ENCODE measurements at places on chromosomes 7 and 10.

GRCh38 chr10:34859170-34859569, 44.1 kb upstream of the PARD3 start:
- DNase-seq: no peak

DNA sequence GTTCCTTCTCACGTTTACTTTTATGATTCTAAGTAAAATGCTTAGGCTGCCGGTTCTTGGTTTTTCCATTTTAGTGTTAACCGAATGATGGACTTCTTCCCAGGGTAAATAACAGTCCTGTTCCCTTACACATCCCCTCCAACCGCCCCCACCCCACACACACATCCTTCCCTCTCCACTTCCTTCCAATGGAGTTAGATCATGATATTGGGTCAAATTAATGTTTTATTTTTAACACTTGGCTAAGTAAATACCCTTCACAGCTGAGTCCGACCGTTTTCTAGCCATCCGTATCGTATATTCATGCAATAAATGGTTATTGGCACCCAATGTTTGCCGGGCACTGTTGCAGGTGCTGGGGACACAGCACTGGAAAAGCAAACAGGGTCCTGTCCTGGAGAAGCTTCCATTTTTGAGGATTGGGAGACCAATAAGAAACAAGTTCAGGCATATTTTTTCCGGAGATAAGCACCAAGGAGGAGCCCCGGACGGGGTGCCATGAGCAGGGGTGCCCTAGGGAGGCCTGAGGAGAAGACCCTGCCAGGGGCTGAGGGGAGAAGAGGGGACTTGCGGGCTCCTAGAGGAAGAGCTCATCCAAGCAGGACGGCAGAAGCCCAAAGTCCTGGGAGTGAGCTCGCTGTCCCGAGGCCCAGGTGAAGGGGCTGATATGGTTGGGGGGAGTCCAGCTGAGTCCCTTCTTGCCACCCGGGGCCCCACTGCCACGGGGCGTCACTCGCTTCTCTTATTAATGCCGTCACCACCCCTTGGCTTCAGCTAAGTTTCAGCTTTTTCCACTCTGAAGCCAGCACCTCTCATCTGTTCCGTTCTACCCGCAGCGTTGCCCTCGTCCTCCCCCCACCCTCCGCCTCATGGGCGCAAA, 126.0 kb upstream of the RET start:
- no peak for DNase-seq

DNA sequence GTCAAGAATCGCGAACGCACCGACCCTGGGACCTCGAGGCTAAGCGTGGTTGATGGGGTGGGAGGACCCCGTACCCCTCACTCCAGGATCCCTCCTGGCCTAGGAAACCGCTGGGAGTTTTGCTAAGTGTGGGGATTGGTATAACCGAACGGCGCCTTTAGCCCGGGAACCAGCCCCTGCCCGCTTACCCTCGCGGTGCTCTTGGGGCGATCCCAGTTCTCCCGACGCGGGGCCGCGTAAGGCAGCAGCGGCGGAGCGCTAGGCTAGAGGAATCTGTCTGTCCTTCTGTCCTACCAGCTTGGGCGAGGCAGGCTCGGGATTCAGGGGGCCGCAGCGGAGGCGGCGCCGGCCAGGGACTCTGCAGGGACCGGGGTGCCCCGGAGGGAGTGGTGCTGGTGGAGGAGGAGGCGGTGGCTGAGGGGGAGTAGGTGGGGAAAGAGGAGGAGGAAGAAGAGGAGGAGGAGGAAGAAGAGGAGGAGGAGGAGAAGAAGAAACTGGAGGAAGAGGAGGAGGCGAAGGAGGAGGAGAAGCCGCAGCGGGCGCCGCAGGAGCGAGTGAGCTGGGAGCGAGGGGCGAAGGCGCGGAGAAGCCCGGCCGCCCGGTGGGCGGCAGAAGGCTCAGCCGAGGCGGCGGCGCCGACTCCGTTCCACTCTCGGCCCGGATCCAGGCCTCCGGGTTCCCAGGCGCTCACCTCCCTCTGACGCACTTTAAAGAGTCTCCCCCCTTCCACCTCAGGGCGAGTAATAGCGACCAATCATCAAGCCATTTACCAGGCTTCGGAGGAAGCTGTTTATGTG, 439 bp upstream of the EMX2 start:
- no peak for DNase-seq

DNA sequence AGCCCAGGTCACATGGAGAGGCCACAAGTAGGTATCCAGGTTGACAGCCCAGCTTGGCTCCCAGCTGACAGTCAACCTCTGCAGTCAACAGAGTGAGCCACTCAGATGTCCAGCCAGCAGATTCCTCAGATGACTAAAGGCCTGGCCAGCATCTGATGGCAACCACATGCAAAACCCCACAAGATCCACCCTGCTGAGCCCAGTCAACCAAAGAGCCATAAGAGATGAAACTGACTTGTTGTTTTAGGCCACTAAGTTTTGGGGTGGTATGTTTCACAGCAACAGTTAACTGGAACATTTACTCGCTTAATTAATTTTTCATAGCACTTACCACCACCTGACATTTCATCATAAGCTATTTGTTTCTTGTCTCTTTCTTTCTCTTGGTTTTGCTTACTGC, 107.3 kb upstream of the KDM7A start:
- DNase-seq: no peak

DNA sequence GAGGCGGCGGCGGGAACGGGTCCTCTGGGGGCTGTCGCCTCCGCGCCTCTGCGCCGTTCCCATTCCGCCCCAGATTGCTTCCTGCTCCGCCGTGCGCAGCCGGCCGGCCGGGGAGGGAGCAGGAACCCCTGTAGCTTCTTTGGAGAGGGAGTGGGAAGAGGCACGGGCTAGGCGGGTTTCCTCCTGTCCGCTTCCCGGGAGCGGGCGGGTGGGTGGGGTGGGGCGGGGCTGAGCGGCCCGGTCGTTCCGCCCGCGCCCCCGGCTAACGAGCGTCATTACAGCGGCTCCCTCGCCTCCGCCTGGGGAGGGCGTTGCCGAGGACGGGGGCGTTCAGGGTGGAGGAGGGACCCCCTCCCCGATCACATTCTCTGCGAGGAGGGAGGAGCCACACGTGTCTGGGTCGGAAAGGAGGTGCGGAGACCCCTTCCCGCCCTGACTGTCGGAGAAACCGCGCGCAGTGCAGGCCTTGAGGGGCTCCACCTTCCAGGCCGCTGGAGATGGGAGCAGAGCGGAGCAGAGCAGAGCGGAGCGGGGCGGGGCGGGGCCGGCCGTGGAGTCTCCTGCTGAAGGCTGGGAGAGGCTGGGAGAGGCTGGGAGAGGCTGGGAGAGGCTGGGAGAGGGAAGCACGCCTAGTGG, 39.7 kb downstream of the AGAP3 start:
- DNase-seq: no peak

DNA sequence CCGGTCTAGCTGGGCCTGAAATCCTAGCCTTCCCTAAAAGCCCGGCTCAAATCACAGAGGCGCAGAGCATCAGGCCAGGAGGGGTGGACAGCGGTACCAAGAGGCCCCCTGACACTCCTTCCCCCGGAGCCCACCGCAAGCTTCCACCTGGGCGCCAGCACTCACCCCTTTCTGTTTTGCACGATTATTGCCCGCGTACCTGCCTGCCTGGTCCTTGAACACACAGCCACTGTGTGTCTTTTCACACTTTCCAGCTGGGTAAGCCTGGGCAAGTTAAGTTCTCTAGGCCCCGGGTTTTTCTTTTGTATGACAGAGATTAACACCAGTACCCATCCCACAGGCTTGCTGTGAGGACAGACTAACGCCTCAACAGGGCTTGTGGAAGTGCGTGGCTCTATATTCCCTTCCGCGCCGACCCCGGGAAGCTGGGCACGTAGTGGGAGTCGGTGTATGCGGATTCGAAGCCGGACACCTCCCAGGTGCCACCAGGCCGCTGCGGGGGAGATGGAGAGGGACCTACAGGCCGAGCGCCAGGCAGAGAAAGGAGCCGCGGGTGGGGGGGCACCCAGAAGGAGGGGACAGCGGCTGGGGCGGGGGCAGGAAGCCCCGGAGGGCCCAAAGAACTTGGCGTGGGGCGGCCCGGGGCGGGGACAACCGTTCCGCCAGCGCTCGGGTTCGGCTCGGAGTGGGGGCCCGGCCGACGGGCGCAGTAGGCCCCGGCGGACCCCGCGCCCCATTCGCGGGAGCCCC, 792 bp downstream of the ZNF746 start:
- peak; percentile 31 for DNase-seq

DNA sequence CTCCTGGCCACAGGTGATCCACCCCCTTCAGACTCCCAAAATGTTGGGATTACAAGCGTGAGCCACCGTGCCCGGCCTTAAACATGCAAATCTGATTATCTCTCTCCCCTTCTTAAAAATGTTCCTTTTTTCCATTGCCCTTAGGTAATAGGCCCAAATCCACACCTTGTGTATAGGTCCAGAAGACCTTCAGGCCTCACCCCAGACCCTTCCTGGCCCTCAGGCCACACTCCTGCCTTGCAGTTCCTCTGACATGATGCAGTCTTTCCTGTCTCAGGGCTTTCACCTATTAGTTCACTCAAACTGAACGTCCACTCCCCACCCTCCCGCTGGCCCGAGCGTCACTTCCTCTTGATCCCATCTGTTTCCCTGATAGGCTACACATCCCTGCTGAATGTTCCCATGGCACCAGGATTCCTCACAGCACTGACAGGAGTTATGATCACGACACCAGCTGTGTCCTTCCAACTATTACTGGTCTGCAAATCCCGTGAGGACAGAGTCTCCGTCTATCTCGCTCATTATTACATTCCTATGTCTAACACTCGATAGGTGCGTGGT, 46.4 kb downstream of the DENND2A start:
- no peak for DNase-seq

DNA sequence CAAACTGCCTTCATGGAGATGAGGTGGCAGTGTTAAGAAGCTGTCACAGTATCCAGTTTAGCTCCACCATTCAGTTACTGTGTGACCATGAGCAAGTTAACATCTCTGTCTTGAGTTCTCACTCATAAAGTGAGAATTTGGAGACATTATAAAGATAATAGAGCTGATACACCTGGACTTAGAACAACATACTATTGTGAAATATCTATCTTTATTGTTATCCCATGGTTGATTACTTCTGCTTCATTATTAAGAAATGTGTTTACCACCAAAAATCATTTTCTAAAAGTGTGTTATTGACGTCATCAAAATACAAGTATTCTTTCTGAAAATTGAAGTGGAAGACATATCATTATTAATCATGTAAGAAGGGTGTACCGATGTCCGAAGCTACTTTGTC, 166.9 kb downstream of the SEMA3A start:
- no peak for DNase-seq

DNA sequence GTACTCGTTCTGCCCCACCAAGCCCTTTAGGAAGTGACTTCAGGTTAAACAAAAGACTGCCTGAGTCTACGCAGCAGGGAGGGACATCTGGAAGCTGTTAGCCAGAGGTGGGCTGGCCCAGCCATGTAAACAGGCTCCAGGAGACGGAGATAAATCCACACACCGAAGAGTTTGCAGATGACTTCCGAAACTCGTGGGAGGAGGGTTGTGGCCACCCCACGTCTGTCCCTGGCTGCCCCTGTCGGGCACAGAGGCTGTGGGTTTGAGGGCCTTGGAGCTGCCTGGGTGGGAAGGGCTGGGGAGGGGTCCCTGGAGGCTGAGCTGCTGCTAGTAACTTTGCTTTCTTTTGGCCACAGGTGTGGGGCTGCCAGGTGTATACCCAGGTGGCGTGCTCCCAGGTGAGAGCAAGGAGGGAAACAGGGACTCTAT, 15.6 kb downstream of the ELN start:
- DNase-seq: no peak

- no peak for DNase-seq
Observed at GRCh38 chr7:24244554-24244953, 39.4 kb upstream of the NPY start.

- no peak for DNase-seq
Observed at GRCh38 chr7:84422790-84423189, 228.2 kb upstream of the SEMA3A start.

DNA sequence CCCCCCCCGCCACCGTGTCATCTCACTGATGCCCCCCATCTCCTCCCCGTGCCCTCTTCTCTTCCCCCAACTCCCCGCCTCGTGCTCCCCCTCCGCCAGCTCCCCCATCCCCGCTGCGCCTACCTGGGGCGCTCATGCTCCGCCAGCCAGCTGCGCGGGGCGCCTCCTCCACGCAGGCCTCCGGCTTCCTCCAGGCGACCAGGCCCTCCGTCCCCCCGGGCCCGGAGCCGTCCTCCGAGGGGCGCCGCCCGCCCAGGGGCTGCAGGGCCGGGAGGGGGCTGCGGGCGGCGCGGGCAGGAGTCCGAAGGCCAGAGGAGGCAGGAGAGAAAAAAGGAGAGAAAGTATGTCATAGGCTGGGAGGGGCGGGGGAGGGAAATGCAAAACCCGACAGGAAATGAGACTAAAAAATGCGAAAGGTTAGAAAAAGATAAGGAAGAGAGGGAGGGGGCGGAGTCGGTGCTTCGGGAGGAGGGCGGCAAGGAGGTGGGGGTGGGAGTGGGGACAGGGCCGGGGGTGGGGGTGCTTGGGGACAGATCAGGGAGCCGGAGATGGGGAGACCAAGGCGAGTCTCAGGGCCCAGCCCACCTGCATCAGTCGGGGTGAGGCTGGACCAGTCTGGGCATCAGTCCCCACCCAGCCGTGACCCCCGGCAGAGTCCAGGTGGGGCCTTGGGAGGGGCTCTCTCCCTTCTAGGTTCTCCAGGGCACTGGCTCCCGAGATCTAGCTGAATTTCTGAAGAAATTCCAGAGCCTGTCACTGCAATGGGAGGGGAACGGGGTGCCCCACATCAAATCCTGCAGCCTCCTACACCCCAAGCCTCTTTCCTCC, at the start of gene CARD11:
Gene CARD11 (minus strand): TSS at position 324 of the 828 bp plus-strand sequence. CDS start 85,361 bp downstream, outside the sequence.
- peak; percentile 51 for DNase-seq

- DNase-seq: no peak
Observed at GRCh38 chr7:157905651-157906461, 569.1 kb downstream of the DNAJB6 start.

GRCh38 chr7:74653686-74654181, 3.8 kb upstream of the GTF2I start:
- no peak for DNase-seq

DNA sequence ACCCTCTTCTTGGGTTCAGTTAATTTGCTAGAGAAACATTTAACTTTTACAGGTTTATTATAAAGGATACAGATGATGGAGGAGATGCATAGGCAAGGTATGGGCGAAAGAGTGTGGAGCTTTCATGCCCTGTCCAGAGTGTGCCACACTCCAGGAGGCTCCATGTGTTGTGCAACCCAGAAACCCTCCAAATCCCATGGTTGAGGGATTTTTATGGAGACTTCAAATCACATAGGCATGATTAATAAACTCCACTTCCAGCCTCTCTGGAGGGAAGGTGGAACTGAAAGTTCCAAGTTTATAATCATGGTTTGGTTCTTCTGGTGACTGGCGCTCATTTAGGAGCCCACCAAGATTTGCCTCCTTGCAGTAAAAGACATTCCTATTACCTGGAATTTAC, 159.9 kb downstream of the PHTF2 start:
- no peak for DNase-seq

GRCh38 chr7:119918185-119918584, 354.8 kb upstream of the KCND2 start:
- DNase-seq: no peak

DNA sequence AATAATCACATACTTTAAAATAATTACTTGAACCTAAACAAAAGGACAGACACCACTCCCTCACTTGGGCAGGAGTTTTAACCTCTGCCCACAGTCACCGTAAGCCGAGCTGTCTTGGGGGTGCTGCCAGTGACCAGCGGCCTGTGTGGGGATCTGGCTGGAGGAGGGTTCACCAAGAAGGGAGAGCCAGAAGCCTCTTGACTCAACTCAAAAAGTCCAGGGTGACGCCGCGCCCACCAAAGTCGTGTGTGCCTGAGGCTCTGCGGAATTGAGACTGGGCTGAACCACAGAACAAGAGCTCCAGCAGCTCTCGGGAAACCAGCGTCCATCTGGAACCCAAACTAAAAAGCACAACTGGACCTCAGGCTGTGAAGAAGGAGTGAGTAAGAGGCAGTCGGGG, 35.8 kb downstream of the ZFAND2A start:
- no peak for DNase-seq

GRCh38 chr7:78412216-78412858, 613.8 kb downstream of the PHTF2 start:
- DNase-seq: no peak

Data from T follicular helper cell (primary cell).